ENCODE measurements at places on chromosomes 11 and 22.
A peak's percentile ranks its signal among the peaks of the same experiment; 100 is the strongest.

- DNase-seq: peak; percentile 72
Measured at GRCh38 chr22:19909350-19910179, 32.0 kb upstream of the COMT start.

DNA sequence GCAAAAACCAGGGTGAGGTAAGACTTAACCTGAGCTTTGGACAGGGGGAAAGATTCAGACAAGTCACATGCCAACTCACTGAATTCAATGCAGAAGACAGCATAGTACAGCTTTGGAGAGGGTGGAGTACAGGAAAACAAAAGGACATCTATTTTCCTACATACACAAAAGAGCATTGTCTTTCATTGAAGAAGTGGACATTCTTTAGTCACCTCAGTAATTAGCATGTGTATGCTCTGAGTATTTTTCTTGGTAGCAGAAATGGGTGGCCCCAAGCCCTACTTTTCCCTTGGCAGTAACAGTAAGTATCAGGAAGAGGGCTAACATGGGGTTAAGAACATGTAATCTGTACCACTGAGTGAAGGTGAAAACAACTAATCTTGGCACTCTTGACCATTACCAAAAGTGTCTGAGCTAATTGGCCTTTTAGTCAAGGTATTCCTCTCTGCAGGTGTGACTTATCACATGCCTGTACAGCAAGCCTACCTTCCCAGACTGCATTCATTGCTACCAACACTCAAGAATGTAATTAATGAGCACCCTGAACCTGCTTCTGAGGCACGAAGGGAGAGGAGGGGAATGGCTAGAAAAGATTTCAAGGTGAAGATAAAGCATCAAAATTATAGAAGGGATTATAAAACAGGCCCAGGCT is 33.9 kb downstream of the SYTL2 start:
- DNase-seq: no peak

DNA sequence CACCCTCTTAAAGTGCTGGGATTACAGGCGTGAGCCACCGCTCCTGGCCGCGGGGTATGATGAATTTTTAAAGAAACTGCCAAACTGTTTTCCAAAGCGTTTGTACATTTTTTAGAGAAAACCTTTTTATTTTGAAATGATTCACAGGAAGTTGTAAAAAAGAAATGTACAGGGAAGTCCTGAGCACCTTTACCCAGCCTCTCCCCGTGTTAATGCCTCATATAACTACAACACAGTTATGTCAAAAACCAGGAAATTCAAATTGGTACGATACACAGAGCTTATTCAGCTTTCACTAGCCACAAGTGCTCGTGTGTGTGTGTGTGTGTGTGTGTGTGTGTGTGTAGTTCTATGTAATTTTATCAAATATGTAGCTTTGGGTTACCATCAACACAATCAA is 7.0 kb upstream of the FAM118A start:
- no peak for DNase-seq

- no peak for DNase-seq
Measured at GRCh38 chr11:11313902-11314692, 39.0 kb downstream of the CSNK2A3 start.

- DNase-seq: no peak
Measured at GRCh38 chr11:111330234-111330893, 32.0 kb downstream of the POU2AF3 start.

- no peak for DNase-seq
Measured at GRCh38 chr11:128662076-128662475, 31.8 kb upstream of the FLI1 start.

- DNase-seq: no peak
Measured at GRCh38 chr11:94705419-94705818, 62.7 kb upstream of the AMOTL1 start.

DNA sequence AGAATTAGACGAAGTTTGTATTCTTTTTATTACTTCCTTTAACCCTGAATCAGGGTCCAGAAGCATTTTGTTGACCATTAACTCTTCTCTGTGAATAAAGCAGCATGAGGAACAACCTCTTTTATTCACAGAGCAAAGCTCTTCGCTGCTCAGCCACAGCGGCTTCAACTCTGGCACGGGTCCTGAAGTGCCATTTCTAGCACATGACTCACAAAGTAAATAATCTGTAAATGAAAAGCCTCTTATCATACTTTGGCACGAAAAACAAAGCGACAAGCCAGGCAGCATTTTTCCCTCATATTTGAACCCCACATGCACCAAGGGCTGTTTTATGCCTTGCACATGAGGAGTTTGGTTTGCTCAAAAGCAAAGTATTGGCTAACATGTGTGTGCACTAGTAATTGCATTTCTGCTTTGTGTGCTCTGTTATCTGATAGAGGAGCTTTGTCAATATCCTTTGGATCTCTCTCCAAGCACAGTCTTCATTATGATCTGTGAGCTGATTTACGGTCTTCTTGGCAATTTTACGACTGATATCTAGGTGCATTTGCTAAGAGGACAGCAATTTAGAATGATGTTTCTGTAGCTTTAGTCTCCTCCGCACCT is 33.0 kb upstream of the APOBEC3A start:
- no peak for DNase-seq

GRCh38 chr22:29454276-29454675 is 15.9 kb downstream of the RFPL1 start:
- DNase-seq: no peak

DNA sequence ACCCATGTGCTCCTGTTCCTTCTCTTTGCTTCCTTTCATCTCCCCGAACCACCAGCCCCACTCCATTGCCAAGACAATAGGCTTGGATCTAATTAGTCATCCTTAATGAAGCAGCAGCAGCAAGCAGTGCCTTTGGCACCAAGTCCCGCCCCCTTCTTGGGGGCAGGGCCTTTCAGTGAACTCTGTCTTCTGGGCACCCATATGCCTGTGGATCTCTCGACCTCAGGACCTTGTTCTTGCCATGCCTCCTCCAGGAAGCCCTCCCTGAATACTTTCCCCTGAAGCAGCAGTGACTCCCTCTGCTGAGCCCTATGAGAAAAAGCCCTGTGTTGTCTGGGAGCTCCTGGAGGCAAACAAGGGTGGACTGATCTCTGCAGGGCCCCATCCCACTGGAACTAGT is 32.1 kb downstream of the ARHGEF17 start:
- DNase-seq: no peak

DNA sequence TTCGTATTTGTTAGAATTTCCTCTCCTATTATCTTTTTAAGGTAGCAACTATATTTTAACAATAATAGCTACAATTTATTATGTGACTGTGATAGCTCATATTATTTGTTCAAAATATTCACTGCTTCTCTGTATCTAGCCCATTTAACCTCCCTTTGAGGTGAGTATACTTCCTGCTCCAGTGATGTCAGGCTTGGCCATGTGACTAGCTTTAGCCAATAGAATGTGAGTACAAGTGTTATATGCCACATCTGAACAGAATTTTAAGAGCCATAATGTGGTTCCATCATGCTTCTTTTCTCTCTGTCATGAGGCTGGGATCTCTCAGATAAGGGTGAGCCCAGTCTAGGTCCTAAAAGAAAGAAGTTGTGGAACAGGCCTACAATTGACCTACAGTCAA is 217.6 kb downstream of the TTC28 start:
- DNase-seq: no peak

- no peak for DNase-seq
Measured at GRCh38 chr11:133154076-133154475, 378.2 kb downstream of the OPCML start.

- no peak for DNase-seq
Measured at GRCh38 chr22:28147401-28147800, 228.3 kb upstream of the PITPNB start.

DNA sequence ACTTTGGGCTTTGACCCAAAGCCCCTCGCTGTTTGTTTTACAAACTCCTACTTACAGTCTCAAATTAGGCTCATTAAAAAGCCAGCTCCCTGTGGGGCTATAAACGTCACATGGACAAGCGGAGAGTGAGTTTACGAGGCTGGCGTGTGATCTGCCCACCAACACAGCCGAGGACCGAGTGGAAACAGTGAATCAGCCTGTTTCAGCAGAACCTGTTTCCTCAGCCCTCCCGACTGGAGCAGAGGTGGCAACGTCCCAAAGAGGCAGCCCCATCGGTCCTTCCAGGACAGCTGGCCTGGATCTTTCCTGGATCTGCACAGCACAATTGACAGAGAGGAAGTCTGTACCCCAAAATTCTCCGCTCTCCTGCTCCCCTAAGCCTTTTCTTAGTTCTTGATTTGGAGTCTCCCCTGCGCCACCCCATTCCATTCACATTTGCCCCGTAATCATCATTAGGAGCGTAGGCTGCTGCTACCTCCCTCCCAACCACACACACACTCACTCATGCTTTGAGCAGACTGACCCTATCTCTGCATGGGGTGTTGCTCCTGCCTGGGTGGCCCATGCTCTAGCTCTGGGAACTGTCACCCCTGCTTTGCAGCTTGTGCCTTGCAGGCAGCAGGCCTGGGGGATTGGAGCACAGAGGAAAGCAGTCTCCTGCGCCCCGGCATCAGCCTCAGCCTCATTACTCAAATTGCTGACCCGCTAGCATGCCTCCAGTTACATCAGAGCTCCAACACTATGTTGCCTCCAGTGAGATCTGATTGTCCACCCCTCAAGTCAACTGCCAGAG is 117.8 kb downstream of the NAT10 start:
- no peak for DNase-seq

DNA sequence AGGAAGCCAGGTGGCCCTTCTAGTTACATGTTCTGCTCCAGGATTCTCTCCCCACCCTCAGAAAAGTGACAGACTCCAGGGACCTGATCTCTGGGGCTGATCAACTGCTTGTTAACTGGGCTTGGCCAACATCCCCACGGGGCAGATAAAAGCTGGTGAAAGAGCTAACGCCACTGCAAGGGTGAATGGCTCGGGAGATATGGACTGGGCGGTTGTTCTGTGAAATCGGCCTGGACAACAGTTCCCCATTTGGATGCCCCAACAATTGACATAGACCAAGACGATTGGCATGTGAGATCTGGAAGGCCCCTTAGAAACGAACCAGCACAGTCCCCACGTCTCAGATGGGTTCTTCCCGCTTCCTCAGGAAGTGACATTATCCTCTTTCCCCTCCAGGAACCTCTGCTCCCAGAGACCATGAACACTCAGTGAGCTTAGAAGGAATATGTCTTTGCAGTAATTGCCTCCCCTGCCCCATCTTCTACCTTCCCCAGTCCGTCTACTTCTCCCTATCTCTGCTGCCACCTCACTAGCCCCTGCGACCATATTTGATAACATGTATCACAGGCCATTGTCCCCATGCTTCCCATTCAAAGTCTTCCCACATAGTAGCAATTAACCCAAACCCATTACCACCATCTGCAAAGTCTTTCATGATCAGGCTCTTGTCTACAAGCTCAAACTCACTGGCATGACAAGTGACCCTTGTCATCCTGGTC is 5.6 kb upstream of the PRG2 start:
- no peak for DNase-seq

- DNase-seq: peak; percentile 62
Measured at GRCh38 chr11:119481021-119481666, 58.2 kb upstream of the THY1 start.

DNA sequence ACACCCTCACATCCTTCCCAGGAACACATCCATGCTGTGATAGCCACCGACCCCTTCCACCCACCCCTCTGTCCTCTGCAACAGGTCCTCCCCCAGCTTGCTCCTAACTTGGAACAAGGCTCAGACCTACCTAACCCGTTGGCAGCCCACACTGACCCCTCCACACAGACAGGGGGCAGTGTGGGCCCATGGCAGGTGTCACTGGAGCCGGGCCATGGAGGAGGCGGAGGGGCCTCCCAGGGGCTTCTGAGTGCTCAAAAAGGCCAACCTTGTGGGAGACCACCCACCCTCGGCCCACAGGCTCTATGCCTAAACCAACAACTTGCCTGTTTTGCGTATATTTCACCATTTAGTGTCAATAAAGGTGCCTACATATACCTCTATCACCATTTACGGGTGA is 57.0 kb downstream of the CERK start:
- no peak for DNase-seq

DNA sequence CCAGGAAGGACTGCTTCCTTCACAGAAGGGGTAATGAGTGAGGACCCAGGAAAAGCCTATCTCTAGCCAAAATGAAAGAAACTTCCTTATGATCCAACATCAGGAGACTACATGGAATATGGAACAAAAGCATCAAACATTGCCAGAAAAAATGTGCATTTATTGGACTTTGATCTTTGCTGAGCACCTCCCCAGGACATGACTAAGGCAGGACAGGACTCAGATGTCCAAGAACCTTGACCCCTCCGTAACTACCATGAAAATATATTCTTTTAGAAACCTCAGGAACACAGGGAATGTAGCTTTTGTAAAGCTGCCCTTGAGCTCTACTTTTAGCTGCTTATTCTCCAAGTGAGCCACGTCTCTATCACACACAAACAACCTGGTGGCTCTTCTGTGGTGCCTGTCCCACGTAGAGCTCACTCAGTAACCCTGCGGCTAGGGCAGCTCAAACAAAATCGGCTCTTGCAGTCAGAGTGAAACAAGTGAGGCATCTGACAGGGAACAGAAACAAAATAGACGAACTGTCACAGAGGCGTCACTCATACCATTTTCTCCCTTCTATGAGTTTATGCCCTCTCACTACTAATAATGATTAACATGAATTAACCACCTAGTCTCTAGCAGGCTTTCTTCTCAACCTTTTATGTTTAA is 471.5 kb upstream of the API5 start:
- DNase-seq: peak; percentile 0

- DNase-seq: no peak
Measured at GRCh38 chr11:12361682-12362081, 15.7 kb upstream of the PARVA start.

DNA sequence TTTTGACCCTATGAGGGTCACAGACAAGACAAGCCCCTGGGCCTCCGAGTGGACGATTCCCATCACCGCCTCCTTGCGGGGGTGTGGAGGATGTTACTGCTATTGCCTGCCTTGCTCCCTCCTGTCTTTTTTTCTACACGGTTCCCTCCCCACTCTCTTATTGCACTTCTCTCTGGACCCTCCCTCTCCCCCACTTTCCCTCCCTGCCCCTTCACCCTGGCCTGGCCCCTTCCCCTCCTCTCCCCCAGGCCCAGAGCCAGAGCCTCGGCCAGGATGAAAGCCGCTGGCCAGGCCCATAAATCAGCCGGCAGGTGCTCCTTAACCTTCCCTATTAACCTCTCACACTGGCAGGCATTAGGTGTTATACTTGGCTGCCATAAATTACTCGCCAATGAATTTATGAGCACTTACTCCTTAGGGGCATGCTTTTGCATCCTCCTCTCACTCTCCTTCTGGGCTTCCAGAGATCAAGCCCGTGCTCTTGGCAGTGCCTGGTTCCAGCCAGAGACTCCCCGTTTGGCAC is 18.3 kb upstream of the ALX4 start:
- no peak for DNase-seq

- DNase-seq: no peak
Measured at GRCh38 chr11:65380460-65381119, 1.9 kb downstream of the SLC25A45 start.

Data from GM18507 (cell line).